ENCODE measurements at places on chromosomes 3 and 15.

- no peak for DNase-seq
These were observed 150.0 kb upstream of the CHL1 start for GRCh38 chr3:46576-46975.

- peak; percentile 13 for DNase-seq
These were observed 193.4 kb upstream of the SEMA6D start for GRCh38 chr15:47523681-47524475.

DNA sequence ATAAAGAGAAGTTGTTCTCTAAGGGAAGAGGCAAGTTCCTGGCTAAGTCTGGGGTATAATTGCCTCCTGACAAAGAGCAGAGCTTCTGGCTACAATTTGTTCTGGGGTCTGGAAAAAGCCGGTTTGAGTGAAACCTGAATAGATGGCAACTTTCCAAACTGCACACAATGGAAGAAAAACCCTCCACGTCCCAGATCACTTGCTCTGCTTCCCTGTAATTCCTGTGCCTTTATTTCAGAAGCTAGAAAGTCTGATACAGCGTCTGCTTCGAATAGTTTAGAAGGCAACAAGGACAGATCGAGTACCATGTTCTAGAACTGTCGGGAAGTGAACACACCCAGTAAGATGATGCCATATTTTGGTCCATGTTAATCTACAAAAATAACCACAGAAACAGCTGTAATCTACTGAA lies 1.6 kb upstream of the WDR82 start:
- DNase-seq: no peak

DNA sequence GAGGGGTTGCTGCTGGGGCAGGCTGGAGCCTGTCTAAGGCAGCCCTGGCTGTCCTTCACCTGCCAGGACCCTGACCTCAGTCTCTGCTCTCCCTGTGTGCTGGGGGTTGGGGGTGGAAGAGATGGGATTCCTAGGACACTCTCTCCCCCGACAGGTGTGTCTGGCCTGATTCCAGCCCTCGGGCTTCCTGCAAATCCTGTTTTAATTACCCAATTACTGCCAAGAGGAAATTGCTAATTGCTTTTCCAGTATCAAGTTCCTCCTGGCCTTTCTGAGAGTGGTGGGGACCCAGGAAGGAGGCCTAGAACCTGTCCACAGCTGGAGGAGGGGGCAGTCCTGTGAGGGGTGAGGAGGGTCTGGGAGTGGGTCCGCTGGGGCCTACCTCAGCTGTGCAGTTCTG lies 15.8 kb downstream of the PLXNA1 start:
- DNase-seq: no peak

- DNase-seq: peak; percentile 58
These were observed 32.4 kb upstream of the ALDH1L1 start for GRCh38 chr3:126212620-126213378.

GRCh38 chr15:75002398-75002797 lies 7.0 kb downstream of the SCAMP5 start:
- DNase-seq: no peak

GRCh38 chr3:188194332-188194731 lies 40.4 kb downstream of the LPP start:
- DNase-seq: no peak

DNA sequence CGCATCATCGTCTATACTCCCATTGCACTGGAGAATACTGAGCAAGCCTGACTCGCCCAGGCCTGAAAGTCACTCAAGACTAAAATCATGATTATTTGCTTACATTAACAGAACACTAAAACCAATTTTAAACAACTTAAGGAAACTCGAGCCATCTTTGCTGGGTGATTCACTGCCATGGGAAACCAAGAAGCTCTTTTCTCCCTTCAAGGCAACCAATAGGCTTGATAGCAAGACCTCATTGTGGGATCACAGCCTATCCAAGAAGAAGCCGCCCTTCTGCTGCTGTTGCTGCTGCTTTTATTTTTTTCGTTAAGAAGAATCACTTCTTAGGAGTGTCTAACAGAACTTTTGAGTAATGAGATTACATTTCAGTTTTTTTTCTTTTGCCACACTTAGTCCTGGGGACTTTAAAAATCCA lies 479.4 kb downstream of the FOXP1 start:
- DNase-seq: no peak

GRCh38 chr3:81518945-81519344 lies 242.5 kb downstream of the GBE1 start:
- DNase-seq: no peak

DNA sequence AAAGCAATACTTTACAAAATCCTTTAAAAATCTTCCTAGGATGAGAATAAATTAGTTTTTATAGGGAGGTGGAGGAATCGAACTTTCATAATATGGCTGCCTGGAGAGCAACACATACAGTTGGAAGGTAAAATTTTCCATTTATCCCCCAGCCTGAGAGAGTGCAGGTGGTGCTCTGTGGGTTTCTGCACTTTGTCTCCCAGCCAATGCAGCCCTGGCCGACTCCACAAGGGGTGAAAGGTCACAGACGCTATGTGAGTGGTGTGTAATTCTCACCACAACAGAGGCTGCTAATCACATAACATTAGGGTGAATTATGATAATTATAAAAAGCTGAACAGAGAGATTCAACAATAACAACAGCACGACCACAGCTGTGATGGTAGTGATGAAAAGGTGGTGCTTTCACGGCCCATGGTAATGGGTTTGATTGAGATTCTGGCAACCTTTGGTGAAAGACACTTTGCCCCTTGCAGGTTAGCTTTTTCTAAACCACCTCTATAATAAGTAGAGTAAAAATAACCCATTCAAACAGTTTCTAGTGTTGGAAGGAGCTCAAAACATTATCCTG lies 30.1 kb upstream of the NANOGP8 start:
- DNase-seq: peak; percentile 18

GRCh38 chr3:127658234-127658633 lies 14.5 kb upstream of the ABTB1 start:
- no peak for DNase-seq

DNA sequence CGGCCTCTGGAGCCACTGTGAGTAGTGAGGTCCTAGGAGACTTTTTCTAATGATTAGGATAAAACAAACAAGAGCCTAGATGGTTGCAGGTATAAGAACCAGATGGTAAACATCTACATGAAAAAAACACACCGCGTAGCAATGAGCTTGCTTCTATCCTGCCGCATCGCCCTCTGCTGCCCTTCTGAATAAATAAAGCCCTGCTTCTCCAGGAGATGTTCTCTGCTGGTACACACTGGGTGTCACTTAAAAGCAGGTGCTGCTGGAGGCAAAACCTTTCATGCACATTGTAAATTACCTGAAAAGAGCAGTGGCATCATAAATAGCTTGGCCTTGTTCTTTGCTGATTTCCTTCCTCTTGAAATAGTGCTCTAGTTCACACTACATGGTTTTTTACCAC lies 164.4 kb upstream of the TOPAZ1 start:
- DNase-seq: no peak

- no peak for DNase-seq
These were observed 16.5 kb downstream of the GORASP1 start for GRCh38 chr3:39090922-39091321.

- DNase-seq: no peak
These were observed 13.1 kb downstream of the PLA2G4F start for GRCh38 chr15:42143356-42143755.

DNA sequence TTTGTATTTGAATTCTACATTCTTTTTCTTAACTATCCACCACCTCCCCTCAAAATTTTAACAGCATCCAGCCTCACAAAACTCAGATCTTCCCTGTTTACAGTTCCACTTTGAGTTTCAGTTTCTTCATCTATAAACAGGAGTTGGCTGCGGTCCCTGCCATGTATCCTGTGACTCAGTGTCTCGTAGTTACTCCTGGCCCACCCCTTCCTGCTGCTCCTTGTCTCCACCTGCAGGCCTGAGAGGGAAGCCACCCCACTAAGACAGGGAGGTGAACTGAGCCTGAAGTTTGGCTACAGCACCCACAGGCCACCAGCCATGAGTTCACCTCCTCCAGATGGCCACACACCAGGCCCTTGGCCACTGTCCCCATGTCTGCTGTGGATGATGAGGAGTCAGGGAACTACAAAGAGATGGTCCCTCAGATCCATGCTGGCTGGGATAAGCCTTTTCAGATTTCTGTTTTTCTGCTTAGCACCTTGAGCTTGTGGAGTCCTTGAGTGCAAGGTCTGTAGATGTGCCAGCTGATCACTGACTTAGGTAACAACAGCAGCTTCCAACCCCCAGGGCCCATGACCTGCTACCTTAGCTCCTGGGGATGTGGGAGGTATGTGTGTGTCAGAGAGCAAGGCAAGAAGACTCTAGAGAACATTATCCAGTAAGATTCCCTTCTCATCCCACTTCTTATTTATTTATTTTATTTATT lies 37.5 kb downstream of the CD86 start:
- peak; percentile 56 for DNase-seq

- DNase-seq: no peak
These were observed 75.3 kb upstream of the CCNL1 start for GRCh38 chr3:157235291-157235690.

GRCh38 chr3:168973206-168973605 lies 690.3 kb downstream of the MECOM start:
- no peak for DNase-seq

DNA sequence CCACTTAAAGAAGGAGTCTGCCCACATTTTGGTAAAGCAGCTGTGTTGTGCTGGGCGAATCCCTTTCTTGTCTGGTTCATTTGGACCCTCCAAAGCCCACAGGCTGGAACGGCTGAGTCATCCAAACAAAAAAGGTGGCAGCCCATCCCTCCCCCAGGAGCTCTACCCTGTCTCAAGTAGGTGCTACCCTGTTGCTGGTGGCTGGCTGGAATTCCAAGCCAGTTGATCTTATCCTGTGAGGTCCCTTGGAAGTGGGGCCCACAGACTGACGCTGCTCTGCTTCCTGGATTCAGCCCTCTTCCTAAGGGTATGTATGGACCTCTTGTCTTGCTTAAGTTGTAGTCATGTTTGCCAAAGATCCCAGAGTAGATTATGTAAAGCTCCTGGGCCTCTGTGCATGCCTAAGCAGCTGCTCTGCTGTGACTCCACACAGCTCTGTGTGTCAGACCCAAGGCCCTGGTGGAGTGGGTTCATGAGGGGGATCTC lies 44.5 kb downstream of the CCR1 start:
- DNase-seq: peak; percentile 62

DNA sequence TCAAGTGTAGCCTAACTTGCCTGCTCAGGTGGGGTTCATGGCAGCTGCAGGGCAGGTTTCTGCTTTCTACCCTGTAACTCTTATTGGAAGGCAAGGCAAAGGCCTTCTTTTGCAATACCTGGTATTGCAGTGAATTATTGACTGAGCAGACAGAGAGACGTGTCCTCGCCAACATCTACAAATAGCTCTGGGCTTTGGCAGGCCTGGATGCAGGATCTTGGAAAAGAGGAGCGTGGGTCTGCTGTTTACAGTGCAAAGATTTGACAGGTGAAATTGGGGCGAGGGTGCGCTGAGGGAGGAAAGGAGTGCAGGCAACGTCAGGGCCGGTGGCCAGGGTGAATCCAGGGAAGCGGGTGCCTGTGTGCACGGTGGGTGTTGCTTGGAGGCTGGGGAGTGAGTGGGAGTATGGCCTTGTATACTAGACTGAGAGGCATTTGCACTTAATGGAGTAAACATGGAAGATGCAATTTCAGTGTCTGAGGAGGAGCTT lies 44.5 kb downstream of the ST6GAL1 start:
- no peak for DNase-seq

DNA sequence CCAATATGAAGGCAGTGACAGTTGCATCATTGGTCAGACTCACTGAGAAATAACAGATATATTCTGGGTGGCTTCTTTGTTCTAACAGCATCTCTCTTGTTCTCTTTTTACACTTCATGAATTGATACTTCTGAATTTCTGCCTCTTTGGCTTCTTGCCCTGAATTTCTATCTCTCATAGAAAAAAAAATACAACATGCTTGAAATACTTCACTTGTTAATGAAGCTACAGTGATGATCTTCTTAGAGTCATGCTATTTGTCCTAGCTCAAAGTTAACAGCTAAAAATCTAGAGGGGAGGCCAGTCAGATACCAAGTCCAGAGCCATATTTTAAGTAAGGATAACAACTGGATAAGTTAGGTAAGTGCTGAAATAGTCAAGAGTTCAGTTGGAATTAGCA lies 597.2 kb upstream of the AGTR1 start:
- no peak for DNase-seq

Data from urothelium cell line (cell line).